ENCODE measurements at places on chromosomes 6 and 20.

DNA sequence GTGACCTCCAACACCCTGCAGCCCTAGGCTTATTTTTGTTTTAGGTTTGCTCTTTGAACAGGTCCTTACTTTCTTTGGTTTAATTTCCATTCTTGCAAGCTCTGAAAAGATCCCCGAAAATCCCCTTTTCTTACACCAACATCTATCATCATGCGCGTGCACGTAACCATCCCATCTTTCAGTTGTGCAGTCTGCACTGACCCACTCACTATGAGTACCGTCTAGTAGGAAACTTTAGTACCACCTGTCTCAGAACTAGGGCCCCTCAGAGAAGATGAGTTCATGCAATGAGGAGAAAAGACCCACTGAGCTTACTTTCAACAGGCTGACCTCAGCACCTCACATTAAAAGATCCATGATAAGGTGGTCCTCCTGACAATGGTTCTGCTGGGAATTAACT lies 120.6 kb upstream of the AGPAT4 start:
- DNase-seq, result no peak

GRCh38 chr20:18721551-18722115 lies 92.0 kb upstream of the SCP2D1 start:
- DNase-seq, result no peak

DNA sequence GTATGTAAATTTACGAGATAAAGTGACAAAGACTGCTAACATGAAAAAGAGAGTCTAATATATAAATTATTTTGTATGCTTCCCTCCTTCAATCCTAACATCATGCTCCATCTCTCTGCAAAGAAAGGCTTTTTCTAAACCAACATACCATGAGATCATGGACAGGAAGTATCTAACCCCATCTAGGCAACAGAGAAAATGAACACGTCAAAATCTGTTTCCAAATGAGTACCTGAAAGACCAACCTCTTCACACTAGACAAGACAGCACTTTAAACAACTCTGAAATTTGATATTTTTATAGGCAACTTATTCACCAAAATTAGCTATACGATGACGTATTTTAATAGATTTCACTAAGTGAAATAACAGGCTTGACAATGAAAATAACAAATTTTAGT lies 54.6 kb downstream of the MAN1A1 start:
- DNase-seq, result no peak

DNA sequence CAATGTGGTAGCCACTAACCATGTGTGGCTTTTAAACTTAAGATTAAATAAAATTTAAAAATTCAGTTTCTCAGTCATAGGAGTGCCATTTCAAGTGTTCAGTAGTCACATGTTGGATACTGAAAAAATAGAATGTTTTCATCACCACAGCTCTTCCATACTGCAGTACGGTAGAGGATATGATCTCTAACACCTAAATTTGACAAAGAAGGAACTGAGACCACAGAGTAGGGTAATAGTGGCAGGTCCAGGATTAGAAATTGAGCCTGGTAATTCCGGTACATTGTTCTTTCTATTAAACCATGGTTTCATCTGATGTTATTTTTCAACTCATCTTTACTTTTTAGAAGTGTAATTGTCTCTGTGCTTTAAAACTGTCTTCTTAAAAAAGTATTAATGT lies 104.0 kb downstream of the CD2AP start:
- DNase-seq, result no peak

GRCh38 chr20:25040438-25040831 lies 17.5 kb downstream of the ACSS1 start:
- peak; percentile 78 for DNase-seq

DNA sequence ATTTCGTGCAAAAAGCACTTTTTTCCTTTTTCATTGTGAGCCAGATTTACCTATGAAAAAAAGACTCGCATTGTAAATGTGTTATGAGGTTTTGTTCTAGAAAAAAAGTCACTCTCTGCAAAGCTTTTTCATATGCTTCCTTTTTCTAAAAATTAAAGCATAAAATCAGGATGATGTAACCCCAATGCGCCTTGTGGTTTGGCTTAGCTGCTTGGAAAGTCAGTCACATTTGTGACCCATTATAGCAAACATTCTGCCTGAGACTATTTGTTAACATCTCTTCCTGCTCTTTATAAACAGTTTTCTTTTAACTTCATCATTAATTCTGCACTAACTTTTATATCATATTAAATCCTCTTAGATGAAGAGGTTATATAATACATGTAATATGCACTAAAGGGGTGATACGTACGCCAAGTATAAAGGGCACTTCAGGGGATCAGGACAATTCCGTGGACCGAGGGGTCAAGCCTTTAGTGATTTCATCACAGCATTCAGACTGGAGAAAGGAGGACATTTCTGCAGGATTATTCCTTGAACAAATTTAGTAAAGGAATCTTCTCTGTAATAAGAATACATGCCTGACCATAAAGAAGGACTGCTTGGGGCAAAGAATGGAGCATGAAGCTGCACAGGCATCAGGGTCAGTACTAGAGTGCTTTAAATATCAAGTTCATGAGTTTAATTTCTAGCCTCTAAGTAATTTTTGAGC lies 48.1 kb upstream of the SMLR1 start:
- peak; percentile 87 for DNase-seq

DNA sequence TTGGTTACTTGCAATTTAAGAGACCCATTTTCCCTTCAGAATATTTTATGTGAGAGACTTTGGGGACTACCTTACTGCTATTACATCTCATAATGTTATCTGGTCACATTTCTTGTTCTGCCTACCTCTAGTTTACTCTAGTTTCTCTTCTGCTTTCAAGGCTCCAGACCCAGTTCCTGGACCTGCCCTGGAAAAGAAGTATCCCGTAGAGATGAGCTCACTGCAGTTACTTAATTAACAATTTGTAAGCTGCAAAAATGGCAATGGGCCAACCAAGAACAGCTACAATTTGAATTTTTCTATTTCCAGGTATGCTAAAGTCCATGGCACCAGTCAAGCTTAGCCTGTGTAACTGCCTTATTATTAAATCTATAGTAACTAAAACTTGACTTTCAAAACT lies 25.0 kb downstream of the TAB2 start:
- DNase-seq, result no peak

- peak; percentile 50 for DNase-seq
Measured at GRCh38 chr6:161079566-161080262, 88.1 kb downstream of the MAP3K4 start.

DNA sequence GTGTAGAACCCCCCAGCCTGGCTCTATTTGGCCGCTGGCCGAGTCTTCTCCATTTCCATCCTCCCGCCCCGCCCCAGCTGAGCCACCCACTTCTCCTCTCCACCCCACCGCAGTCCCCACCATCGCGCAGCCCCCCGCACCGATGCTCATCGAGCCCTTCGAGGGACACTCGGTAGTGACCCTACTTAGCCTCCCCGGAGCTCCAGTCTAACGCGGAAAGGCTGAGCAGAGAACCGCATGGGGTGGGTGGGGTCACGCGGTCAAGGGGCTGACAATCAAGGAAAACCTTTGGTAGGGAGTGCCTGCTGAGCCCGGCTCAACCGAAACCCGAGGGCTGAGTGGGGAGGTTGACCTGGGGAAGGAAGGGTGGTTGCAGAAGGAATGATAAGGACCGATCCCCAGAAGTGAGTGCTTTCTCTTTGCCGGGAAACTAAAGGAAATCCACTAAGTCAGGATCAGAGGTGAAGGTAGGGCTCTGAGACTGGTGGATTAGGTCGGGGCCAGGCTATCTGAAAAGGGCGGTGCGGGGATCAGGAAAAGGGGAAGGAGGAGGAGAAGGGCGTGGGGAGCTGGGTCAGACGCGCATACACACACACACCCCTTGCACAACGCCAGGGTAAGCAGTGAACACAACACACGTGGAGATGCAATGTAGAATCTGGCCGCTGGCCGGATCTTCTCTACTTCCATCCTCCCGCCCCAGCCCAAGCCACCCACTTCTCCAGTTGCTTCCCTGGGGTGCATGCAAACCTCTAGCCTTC lies 49.8 kb downstream of the CPXM1 start:
- DNase-seq, result peak; percentile 35

GRCh38 chr6:2209226-2209809 lies 36.1 kb downstream of the GMDS start:
- DNase-seq, result peak; percentile 21

All from fibroblast of lung (primary cell).